ENCODE measurements at places on chromosomes 7 and 10.

DNA sequence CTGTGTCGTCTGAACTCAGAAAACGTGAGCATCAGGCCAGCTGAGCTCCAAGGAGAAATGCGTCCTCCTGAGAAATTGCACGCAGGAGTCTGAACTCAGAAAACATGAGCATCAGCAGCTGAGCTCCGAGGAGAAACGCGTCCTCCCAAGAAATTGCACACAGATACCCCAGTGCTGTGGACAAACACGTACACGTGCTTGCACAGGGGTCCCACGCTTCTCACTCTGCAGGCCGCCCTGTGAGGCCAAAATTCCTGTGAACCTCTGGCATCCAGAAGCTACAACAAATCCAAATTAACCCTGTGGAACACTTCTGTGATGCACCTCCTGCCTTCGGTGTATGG lies 133.8 kb downstream of the WDR37 start:
- no peak for DNase-seq

- DNase-seq, result no peak
These were observed 13.1 kb downstream of the PLCE1 start for GRCh38 chr10:94006591-94007550.

- no peak for DNase-seq
These were observed 1277.1 kb downstream of the REEP3 start for GRCh38 chr10:64798297-64798696.

GRCh38 chr7:77316219-77316978 lies 99.8 kb downstream of the GSAP start:
- no peak for DNase-seq

- DNase-seq, result no peak
These were observed 10.6 kb upstream of the PRTFDC1 start for GRCh38 chr10:24962995-24963394.

- no peak for DNase-seq
These were observed 36.3 kb upstream of the NOBOX start for GRCh38 chr7:144439717-144440205.

- no peak for DNase-seq
These were observed 62.9 kb upstream of the AASS start for GRCh38 chr7:122206985-122207384.

DNA sequence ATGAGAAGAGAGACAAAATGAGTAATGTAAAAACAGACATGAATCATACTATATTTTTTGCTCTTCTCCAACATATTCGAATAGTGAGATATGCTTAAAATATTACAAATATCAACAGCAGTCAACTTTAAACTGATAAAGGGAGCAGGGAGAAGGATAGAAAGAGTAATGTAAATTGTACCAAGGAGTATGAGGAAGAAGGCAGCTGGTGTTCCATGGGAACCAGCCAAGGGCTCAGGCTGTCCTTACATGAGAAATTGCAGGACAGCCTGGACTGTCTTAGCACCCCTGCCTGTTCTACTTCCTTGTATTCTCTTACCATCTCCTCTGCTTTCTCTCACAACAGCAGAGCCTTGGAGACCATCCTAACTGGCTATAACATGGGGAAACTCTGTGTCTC lies 128.7 kb downstream of the TSPAN12 start:
- DNase-seq, result peak; percentile 80

DNA sequence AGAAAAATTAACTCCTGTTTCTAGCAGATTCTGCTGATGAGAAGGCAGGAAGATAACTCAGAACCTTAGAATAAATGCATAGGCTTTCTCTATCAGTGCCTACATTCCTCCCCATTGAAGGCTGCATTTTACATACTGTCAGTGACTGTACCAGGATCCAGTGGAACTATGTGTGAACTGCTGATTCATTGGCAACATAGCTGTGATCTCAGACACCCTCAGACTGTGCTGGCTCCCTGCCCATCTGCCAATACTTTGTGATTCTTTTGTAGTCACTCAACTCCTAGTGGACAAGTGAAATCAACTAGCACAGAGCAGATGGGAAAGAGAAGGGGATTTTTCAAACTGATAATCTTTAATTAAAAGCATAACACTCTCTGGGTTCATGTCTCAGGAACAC lies 375.8 kb downstream of the MDFIC start:
- DNase-seq, result no peak

DNA sequence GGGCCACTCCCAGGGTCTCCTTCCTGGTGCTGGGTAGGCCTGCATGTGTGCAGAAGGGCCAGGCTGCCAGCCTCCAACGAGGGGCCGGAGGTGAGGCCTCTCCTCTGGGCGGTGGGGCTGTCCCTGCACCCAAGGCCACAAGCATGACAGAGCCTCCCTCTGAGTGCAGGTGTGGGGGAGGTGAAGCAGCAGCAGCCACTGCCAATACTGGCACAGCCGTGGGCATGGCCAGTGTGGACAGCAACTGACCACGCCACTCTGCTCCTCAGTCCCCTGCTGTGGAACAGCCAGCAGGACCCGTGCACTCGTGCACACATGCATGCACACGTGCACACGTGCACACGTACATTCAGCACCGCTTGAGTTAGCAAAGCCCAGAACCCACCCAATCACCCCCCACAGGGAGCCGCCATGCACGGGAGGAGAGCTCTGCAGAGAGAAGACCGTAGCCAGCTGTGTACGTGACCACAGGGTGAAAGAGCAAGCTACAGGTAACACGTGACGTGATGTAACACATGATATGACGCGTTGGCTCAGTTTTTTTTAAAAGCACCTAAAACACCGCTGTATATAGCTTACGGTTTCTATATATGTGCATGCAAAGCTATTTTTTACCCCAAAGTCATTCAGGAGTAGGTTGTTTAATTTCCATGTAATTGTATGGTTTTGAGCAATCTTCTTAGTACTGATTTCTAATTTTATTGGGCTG lies 23.1 kb downstream of the PAPOLB start:
- no peak for DNase-seq

GRCh38 chr10:114681542-114681941 lies 23.5 kb upstream of the ABLIM1 start:
- no peak for DNase-seq

DNA sequence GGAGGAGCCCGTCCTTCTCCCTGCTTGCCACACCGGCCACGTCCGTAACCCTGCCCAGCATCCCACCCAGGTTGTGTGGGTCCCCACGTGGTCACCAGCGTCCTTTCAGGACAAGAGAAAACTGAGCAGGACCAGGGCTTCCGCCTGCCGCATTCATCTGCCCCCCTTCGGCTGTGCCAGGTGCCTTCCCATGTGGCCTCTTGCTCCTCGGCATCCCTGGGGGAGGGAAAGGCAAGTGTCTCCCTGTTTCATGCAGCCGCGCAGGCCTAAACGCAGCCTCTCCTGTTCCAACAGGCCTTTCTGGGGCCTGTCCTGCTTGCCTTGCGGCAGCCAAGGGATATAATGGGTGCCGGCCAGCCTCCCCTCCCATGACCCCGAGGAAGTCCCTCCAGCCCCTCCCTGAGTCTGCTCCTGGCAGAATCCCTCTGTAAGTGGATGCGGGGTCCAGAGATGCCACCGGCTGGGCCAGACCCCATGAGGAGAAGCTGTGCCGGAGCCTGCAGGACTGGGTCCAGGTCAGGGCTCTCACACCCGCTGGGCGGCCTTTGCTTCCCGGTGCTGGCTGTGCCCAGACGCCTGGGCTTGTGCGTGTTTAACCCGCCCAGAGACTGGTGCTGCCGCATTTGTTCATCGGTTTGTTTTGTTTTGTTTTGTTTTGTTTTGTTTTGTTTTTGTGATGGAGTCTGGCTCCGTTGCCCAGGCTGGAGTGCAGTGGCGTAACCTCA lies 23.1 kb downstream of the SHH start:
- DNase-seq, result peak; percentile 62

GRCh38 chr7:36607721-36608095 lies 116.6 kb downstream of the AOAH start:
- no peak for DNase-seq

DNA sequence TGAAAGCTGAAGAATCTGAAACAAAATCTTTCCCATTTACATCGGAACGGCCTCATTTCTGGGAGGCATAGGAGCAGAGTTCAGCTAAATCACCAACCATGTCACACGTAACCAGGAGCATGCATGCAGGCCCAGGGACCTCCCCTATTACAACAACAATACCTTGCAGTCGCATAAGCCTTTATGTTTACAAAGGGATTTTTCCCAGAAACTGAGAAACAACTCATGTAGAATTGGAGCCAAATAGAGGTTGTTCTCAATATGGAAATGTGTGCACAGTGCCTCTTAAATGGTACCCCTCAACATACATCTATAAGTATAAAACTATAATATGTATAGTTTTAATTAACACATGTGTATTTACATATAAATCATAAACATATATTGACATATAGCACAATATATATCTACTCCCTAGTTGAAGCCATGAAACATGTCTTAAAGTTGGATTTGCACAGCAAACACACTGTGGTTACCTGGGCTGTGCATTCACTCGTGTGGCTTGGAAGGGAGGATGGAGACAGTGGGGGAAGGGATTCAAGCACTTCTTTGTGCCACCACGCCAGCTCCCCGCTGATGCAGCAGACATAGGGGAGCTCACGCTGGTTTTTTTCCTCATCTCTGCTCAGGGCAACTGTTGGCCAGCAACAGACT lies 35.0 kb upstream of the DGKI start:
- no peak for DNase-seq

DNA sequence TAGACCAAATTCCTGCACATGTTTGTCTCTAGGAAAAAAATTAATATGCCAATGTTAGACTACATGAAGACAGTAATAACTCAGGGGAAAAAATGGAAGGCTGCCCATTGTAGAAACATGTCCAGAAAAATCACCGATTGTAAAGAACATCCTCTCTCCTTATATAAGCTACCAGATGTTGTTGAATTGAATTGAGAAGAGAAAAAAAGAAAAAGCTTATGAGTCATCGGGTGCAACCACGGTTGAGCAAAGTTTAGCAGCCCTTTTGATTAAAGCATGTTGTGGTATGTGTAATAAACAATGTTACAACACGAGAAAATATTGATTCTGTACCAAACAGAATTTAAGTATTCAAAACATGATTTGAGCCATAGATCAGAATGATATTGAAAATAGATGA lies 102.3 kb upstream of the ARHGAP21 start:
- DNase-seq, result no peak

DNA sequence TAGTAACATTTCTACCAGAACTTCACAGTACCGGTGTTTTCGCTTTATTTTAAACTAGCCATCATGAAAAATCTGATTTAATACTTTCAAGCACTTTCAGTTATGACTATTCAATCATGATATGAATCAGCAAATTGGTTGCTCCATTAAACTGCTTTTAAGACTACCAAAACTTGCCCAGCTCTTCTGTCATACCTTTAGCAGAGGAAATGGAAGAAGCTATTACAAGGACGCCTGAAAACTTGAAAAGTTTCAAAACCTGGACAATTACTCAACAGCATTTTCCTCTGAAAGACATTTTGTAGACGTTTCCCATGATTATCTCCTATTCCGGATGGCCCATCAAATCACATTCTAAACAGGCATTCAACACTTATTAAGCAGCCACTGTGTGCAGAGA lies 2.0 kb downstream of the JAZF1 start:
- no peak for DNase-seq

DNA sequence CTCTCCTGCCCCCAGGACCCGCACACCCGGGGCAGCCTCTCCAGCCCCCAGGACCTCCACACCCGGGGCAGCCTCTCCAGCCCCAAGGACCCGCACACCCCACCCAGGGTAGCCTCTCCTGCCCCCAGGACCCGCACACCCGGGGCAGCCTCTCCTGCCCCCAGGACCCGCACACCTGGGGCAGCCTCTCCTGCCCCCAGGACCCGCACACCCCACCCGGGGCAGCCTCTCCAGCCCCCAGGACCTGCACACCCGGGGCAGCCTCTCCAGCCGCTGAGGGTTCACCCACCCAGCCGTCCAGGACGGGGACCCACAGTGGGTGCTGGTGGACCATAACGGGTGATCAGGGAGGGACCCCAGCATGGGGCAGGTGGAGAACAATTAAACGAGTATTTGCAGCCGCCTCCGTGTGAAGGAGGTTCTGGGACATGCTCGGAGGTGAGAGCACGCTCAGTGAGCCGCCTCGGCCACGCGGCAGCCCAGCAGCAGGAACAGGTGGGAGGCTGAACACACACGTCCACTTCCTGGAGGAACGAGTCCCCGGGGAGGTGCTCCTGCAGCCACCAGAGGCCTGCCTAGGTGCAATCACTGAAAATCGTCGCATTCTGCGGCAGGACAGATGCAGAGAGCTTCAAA lies 107.9 kb downstream of the PDGFA start:
- DNase-seq, result peak; percentile 48

DNA sequence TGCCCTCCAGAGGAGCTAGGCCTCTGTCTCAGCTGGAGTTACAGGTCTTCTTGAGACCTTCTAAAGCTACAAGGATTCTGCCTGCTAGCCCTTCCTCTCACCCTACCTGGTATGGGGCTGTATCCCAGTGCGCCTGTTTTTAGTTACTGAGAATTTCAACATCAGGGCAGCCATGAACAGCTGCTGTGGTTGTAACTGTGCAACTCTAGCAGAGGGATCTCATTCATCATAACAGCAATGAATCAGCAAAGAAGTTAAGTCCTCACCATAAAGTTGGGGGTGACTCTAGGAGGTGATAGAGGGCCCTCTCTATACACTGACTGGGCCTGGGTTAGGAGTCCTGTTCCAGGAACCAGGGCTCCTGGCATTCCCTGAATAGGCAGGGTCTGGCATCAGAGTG lies 14.0 kb upstream of the CDH23 start:
- DNase-seq, result no peak

- DNase-seq, result no peak
These were observed 243.6 kb upstream of the GRB10 start for GRCh38 chr7:51026341-51026740.

- no peak for DNase-seq
These were observed 320.7 kb upstream of the PFKP start for GRCh38 chr10:2746638-2747037.

DNA sequence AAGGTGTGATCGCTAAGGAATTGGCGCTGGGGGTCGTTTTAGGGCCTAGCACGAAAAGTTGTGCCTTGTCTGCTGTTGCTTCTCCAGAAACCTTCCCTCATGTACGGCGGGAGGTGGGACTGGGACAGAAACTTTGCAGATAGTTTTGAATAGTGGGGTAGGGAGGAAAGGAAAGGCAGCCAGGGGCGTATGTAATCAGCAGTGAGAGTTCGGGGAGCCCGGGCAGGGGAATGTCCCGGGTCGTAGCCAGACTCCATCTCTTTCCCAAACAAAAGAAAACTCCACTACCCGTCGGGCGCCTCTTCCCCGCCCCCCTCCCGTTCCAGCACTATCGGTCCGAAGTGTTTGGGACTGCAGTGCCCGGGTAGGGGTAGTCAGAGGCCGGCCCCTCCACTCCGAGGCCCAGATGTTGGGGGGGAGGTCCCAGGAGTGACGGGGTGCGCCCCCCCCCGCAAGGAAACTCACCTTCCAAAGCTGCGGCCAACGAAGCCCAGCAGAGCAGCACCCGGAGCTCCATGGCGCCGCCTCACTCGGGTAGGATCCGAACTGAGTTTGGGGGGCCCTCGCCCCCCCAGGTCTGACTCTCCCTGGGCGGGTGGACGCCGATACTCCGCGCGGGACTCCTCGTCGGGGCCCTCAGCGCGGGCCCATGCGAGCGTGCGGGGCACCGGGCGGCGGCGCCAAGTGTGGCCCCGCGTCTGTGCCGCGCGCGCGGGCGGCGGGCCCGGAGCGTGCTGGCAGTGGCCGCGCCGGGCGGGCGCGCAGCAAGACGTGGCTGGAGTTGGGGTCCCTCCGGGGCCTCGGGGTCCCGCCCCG lies 601 bp downstream of the EPHB4 start:
- no peak for DNase-seq

GRCh38 chr7:25347360-25348066 lies 119.2 kb upstream of the NPVF start:
- no peak for DNase-seq
